ENCODE measurements at places on chromosomes 7 and 10. TPM values are rescaled to one million over a fixed set of nuclear protein-coding genes. Genes with fewer than 3 reads are reported as not detected.

DNA sequence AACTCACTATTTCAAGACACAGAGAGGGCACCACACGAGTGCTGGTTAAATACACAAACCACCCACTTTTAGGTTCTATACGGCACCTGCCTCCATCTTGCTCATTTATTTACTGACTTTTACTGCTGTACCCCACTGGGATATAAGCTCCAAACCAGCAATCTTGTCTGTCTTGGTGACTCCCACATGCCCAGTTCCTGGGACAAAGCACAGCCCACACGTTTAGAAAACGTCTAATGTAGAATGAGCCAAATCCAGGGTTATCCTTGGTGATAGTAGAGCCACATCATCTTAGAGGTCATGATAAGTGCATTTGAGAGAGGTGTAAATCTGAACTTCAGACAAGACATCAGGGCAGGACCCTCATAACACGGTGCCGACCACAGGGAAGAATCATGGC lies 73.5 kb downstream of the NUDCD3 start:
- peaks cover 32% of the 10 kb centered on the region for H3K36me3 ChIP-seq
- H3K4me1 ChIP-seq: peaks cover 63% of the 10 kb centered on the region
- no peak overlapping the region for H3K4me3 ChIP-seq
- no peaks in the 10 kb centered on the region for H3K27me3 ChIP-seq

- H3K4me1 ChIP-seq: peaks cover 6% of the 10 kb centered on the region
- peaks cover 9% of the 10 kb centered on the region for H3K36me3 ChIP-seq
- no peak overlapping the region for H3K27ac ChIP-seq
- H3K27me3 ChIP-seq: no peaks in the 10 kb centered on the region
- DNase-seq: peak; percentile 29
- H3K4me3 ChIP-seq: no peak overlapping the region
Observed at GRCh38 chr10:104127411-104127810, 5.4 kb downstream of the SFR1 start.

DNA sequence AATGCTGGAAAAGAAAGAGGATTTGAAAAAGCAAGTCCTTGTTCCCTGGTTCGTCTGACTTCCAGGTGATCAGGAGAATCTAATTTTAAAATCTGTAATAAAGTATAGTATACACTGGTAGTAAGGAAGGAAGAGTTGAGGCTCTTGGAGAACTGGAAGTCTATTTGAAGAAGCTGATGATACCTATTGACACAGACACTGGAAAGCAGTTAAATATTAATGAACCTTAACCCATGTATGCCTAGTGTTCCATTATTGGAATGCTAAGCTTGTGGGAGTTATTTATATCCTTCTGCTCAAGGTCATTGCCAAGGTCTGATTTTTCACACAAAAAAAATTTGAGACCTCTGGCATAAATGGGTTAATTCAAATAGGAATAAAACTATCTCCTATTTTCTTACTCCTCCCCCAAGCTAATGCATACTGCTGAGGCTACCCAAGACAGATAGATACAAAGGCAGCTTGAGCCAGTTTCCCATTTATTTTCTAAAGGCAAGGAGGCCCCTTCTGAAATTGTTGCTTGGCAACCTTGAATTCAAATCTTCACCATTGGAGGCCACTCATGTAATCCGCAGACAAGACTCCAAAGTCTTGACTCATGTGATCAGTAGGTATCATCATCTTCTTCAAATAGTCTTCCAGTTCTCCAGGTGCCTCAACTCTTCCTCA lies 110.2 kb downstream of the FZD1 start:
- no peak overlapping the region for H3K4me3 ChIP-seq
- H3K4me1 ChIP-seq: no peaks in the 10 kb centered on the region
- DNase-seq: no peak
- H3K27me3 ChIP-seq: peaks cover 21% of the 10 kb centered on the region
- no peak overlapping the region for H3K27ac ChIP-seq
- no peaks in the 10 kb centered on the region for H3K36me3 ChIP-seq

GRCh38 chr10:8037941-8038894 lies 16.3 kb upstream of the GATA3 start:
- peak overlapping the region; percentile 29 for H3K4me3 ChIP-seq
- H3K4me1 ChIP-seq: peaks cover 32% of the 10 kb centered on the region
- peaks cover 77% of the 10 kb centered on the region for H3K27me3 ChIP-seq
- no peaks in the 10 kb centered on the region for H3K36me3 ChIP-seq

DNA sequence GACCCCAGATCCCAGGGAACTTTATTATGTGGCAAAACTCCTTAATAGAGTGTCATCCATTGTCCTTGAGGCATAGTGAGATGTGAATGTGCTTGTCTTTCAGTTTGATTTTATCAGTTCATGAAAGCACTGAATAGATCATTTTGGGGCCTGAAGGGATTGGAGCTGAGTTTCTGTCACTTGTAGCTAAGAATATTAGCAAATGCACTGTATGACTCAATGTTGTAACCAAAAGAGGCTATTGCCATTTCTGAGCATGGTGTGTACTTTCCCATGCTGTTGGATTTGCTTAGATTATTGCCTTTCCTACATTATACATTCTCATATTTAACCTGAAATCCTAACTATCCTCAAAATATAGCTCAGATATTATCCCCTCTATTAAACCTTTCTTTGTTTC lies 130.4 kb downstream of the PRKG1 start:
- H3K27me3 ChIP-seq: peaks cover 30% of the 10 kb centered on the region
- DNase-seq: no peak
- H3K36me3 ChIP-seq: no peaks in the 10 kb centered on the region

DNA sequence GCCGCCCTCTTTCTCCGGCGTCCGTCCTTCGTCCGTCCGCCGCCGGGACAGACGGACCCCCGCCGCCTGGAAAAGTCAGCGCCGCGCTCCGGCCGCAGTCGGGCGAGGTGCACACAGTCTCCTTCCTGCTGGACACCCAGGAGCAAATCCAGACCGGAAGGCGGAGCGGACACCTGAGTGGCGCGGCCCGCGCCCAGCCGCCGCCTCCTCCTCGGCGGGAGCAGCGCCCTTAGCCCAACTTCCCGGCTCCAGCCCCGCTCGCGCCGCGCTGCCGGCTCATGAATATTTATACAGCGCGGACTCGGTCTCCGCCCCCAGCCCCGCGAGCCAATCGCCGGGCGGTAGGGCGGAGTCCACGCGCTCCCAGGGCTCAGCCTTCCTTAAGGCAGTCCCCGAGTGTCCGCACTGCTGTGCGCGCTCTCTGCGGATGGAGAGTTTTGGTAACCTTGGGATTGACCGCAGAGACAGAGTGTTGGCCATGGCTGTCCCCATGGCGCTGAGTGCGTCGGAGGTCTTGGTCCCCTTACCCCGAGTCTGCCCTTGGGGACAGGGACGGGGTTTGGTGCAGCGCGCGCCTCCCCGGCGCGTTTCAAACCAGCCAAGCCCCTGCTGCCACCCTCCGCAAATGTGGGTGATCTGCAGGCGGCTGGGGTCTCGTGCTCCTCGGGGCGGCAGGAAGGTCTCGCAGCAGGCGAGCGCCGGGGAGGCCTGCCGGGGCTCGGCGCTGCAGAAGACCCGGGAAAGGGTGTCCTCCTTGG lies at the start of gene FZD8:
TSS of gene FZD8 (minus strand) at position 262 of the 758 bp plus-strand sequence. CDS start 867 bp downstream, outside the sequence.
- peaks cover 32% of the 10 kb centered on the region for H3K36me3 ChIP-seq
- H3K27me3 ChIP-seq: peaks cover 21% of the 10 kb centered on the region
- H3K27ac ChIP-seq: no peak within 1 kb of the TSS

GRCh38 chr7:74375726-74376220 lies 77.9 kb upstream of the GTF2IRD1 start:
- no peaks in the 10 kb centered on the region for H3K27me3 ChIP-seq
- H3K27ac ChIP-seq: no peak overlapping the region
- DNase-seq: no peak
- peaks cover 17% of the 10 kb centered on the region for H3K36me3 ChIP-seq
- H3K4me1 ChIP-seq: no peaks in the 10 kb centered on the region

- no peaks in the 10 kb centered on the region for H3K27me3 ChIP-seq
- no peak overlapping the region for H3K27ac ChIP-seq
- H3K36me3 ChIP-seq: no peaks in the 10 kb centered on the region
- H3K4me1 ChIP-seq: no peaks in the 10 kb centered on the region
- no peak for DNase-seq
Observed at GRCh38 chr7:101575721-101576120, 53.4 kb downstream of the MYL10 start.

- no peak overlapping the region for H3K27ac ChIP-seq
- no peak overlapping the region for H3K4me3 ChIP-seq
- H3K36me3 ChIP-seq: no peaks in the 10 kb centered on the region
Observed at GRCh38 chr7:130758429-130759056, 24.5 kb upstream of the KLF14 start.

DNA sequence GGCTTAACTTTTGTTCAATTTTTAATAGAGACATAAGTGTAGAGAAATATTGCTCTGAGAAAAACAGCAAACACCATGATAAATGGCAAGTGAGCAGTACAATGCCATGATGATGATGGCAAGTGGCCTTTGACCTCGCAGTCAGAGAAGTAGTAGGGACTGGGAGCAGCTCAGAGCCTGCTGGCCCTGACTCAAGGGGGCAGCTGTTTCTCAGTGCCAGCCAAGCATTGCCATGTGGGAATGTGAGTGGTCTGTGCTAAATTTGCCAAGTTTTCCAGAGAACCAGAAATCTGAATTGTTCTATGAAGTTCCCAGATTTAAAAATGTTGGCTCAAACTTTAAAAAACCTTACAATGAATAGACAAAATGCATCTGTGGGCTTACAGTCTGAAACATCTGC lies 187.9 kb downstream of the BICC1 start:
- H3K36me3 ChIP-seq: no peaks in the 10 kb centered on the region
- peaks cover 45% of the 10 kb centered on the region for H3K4me1 ChIP-seq
- no peak overlapping the region for H3K27ac ChIP-seq
- H3K4me3 ChIP-seq: no peak overlapping the region

Gene MYO1G
- total RNA-seq: 0.39 TPM

Gene ASZ1
- total RNA-seq: not detected

Gene ZNF727
- not detected for total RNA-seq

Gene FAM25C
- total RNA-seq: not detected

Gene AGAP6
- total RNA-seq: 14.5 TPM

Gene RP9
- 30.9 TPM for total RNA-seq

Measured in Calu3 (cell line).